ENCODE measurements at places on chromosomes 11 and 22. TPM values are rescaled to one million over a fixed set of nuclear protein-coding genes. Genes with fewer than 3 reads are reported as not detected.

DNA sequence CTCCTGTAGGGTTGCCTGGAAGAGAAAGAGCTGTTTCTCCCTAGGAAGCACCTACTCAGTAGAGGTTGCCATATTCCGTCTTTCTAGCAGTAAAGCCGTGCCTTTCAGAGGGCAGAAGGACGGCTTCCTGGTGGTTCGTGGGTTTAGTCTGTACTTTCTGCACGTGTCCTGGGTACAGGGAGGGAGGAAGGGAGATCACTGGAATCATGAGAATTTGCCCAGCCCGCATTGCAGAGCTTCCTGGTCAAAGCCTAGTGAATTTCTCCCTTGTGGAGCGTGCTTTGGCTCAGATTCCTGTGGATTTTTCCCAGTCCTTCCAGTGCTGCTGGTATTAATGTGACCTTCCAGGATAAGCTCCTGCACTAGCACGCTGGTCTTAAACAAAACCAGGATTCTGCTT lies 44.9 kb downstream of the GRAMD1B start:
- no peak for DNase-seq

Gene TAGLN
- polyA plus RNA-seq, result 75.4 TPM

Gene OR51E1
- 2.2 TPM for polyA plus RNA-seq

GRCh38 chr11:44580701-44581100 lies 15.2 kb downstream of the CD82 start:
- DNase-seq, result no peak

- no peak for DNase-seq
Measured at GRCh38 chr11:80967649-80968048, 1526.8 kb upstream of the TENM4 start.

GRCh38 chr11:125192183-125192582 lies 27.6 kb downstream of the PKNOX2 start:
- no peak for DNase-seq

DNA sequence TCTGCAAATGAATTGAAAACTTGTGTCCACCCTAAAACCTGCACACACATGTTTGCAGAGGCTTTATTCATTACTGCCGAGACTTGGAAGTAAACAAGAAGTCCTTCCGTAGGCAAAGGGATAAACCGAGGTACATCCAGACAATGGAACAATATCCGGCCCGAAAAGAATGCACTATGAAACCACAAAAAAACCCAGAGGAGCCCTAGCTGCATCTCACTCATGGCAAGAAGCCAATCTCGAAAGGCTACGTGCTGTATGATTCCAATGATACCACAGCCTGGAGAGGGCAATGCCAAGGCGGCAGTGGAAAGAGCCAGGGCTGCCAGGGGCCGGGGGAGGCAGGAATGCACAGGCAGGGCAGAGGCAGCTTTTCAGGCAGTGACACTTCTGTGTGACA lies 3.2 kb upstream of the MRPL23 start:
- no peak for DNase-seq

Gene PATE4
- not detected for polyA plus RNA-seq

- DNase-seq, result no peak
Measured at GRCh38 chr11:34468209-34468841, 29.6 kb downstream of the CAT start.

DNA sequence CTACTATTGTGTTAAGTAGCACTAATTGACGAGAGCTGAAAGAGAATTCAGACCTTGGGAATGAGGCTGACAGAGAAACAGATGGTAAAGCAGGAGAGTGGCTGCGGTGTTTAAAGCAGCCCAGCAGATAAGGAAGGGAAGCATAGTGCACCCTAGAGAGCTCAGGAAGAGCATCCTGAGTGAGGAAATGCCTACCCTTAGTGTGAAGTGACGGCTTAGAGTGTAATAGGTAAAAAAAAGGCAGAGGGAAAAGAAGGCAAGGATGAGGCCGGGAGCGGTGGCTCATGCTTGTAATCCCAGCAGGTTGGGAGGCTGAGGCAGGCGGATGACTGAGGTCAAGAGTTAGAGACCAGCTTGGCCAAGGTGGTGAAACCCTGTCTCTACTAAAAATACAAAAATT lies 22.4 kb upstream of the ETS1 start:
- DNase-seq, result no peak

Gene SMC1B
- 0.11 TPM for polyA plus RNA-seq

DNA sequence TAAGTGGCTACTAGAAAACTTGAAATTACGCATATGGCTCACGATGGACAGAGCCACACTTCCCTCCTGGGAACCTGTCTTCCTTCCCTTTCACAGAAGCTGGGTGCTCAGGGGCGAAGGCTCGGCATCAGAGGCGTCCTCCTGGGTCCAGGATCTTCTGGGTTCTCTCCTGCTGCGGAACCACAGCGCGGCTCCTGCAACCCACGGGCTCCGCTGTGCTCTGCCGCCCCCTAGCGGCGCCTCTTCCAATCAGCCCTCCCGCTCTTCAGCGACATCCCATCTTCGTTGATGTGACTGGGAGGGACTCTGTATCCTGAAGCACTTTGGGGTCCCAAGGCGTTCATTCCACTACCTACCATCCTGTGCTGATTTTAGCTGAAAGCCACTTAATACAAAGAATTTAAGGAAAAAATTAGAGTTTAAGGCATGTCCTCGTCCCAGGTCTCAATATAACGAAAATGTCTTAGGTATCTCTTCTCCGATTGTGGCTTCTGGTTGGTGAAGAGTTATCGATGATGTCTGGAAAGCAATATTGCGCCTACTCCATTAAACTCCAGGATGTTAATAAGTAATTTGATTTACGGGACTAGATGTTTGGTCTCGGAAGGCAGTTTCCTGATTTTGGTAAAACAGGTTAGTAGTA lies 14.8 kb upstream of the RPS3 start:
- DNase-seq, result peak; percentile 39

GRCh38 chr22:40535642-40536041 lies 100.9 kb downstream of the MRTFA start:
- DNase-seq, result no peak

Gene ATF4
- 358 TPM for polyA plus RNA-seq

Gene HOATZ
- not detected for polyA plus RNA-seq

Gene TCN1
- 0.23 TPM for polyA plus RNA-seq

Gene FGF4
- polyA plus RNA-seq, result 12.0 TPM

DNA sequence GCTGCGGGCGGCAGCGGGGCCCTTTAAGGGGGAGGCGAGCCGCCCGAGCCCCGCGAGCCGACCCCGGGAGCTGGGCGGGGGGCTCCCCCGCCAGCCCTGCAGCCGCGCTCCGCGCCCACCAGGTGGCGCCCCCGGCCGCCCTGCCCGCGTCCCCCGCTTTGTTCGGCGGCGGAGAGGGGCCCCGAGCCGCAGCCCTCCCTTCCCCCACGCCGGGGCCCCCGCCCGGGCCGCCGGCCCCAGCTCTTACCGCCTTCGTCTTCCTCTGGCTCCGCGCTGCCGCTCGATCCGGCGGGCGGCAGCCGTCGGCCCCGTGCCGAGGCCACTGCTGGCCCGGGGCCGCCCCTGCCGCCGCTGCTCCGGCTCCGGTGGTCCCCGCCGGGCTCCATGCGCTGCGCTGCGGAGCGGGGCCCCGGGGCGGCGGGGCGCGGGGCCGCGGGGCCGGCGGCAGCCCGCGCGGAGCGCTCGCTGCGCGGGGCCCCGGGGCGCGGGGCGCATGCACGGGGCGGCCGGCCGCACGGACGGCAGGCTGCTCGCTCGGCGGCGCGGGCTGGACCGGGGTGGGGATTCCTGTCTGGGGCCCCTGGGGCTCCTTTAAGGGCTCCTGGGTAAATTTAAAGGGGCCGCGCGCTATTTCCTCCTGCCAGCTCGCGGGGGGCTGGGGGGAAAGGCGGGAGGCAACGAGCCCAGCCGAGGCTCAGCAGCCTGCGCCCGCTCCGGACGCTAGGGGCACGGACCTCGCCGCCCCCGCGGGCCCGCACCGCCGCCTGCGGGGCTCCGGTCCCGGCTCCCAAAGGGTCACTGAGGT lies at the start of gene ZFTA:
TSS of gene ZFTA (minus strand) at position 539 of the 805 bp plus-strand sequence. CDS start at position 386, 153 bp downstream.
- DNase-seq, result no peak

Gene OR6M1
- polyA plus RNA-seq, result not detected

Gene FIBIN
- polyA plus RNA-seq, result 37.7 TPM

Gene MISFA
- polyA plus RNA-seq, result 5.9 TPM

- no peak for DNase-seq
Measured at GRCh38 chr11:73995731-73996130, 13.1 kb upstream of the UCP2 start.

- DNase-seq, result no peak
Measured at GRCh38 chr22:44988671-44989070, 21.1 kb downstream of the PHF21B start.

GRCh38 chr11:94025690-94026394 lies 4.7 kb downstream of the HEPHL1 start:
- no peak for DNase-seq

Gene CCDC15
- polyA plus RNA-seq, result 3.0 TPM

Gene NAT10
- 30.9 TPM for polyA plus RNA-seq
